ENCODE measurements at places on chromosomes 5 and 9.

DNA sequence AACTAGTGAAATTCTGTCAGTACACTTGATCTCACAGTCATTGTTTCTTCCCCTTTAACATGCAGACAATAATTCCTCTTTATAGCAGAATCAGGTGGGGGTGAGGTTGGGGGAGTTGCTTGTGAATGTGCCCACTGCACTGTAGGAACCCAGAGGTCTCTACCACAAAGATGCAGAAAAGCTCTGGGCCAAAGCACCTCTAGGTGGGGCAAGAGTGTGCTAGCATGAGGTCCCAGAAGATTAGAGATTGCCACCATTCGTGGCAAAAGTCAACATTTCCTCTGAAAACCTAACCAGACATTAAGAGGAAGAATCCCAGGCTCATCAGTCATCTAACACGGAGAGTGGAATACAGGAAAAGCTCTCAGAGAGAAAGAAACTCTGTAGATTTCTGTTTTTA, 74.5 kb downstream of the PTCD2 start:
- no peak for DNase-seq

- DNase-seq = no peak
Measured at GRCh38 chr9:124262649-124262972, 4.9 kb downstream of the NEK6 start.

DNA sequence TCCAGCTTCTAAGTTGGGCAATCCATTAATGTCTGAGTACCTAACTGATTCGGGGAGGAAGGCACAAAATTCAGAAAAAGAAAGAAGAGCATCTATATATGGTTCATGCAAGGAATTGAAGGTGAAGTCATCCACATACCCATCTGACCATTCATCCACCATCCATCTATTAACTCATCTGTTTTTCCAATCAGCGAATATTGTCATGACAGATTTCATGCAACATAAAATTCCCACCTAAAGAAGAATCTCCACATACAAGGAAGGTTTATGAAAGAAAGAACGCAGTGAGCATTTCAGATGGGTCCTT, 164.7 kb downstream of the GRIA1 start:
- DNase-seq = no peak

GRCh38 chr9:129989740-129990139, 53.2 kb downstream of the FNBP1 start:
- DNase-seq = no peak

GRCh38 chr9:124032247-124032646, 20.7 kb downstream of the LHX2 start:
- no peak for DNase-seq

GRCh38 chr5:132050136-132050535, 10.3 kb upstream of the IL3 start:
- peak; percentile 21 for DNase-seq

GRCh38 chr5:173441053-173441628, 112.9 kb upstream of the STC2 start:
- DNase-seq = no peak

DNA sequence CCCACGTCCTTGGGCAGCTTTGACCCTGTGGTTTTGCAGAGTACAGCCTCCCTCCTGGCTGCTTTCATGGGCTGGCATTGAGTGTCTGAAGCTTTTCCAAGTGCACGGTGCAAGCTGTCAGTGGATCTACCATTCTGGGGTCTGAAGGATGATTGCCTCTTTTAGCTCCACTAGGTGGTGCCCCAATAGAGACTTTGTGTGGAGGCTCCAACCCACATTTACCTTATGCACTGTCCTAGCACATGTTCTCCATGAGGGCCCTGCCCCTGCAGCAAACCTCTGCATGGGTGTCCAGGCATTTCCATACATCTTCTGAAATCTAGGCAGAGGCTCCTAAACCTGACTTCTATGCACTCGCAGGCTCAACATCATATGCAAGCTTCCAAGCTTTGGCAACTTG, 644.2 kb upstream of the CDH9 start:
- DNase-seq = no peak

DNA sequence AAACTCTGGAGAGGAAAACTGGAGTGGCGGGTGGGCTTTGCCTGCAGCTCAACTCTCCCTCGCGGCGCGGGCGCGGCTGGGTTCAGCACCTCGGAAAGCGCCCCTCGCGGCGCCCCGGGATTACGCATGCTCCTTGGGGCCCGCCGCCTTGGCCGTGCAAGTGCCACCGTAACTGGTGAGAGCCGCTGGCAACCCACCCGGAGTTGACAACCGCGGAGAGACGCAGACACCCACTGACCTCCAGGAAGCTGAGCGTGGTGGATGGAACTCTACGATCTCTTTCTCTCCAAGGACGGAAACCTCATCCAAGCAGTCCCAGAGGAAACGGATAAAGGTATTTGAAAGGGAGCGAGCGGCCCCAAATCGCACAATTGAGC, 194 bp upstream of the RXFP3 start:
- peak; percentile 65 for DNase-seq

DNA sequence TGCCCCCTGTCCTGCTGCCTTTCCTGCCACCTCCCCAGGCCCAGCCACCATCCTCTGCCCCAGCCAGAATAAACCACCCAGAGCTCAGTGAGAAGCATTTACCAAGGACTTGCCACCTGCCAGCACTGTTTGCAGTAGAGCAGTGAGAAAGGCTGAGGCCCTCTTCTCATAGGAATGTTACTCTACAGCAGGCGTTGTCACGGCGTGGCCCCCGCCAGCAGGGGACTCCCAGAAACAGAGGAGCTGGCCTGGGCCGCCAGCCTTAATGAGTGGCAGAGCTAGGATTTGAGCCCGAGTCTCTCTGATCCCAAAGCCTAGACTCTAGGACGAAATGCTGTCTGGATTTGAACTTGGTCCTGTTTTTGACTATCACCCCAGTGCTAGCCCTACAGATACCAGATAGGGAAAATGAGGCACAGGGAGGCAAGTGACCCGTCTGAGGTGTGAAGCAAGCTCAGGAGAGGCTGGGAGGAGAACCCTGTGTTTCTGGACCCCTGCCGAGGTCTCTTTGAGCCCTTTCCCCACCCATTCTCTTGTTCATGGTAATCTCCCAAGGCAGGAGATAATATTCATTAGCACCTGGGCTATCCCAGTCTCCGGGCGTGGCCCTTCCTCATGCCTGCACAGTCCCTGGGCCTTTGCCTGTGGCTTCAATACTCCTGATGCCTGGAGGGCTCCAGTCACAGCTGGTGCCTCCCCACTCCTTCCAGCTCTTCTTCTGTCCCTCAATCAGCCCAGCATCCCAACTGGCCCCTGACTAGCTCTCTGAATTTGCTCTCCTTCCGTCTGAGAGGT, 30.7 kb downstream of the HRH2 start:
- DNase-seq = no peak

DNA sequence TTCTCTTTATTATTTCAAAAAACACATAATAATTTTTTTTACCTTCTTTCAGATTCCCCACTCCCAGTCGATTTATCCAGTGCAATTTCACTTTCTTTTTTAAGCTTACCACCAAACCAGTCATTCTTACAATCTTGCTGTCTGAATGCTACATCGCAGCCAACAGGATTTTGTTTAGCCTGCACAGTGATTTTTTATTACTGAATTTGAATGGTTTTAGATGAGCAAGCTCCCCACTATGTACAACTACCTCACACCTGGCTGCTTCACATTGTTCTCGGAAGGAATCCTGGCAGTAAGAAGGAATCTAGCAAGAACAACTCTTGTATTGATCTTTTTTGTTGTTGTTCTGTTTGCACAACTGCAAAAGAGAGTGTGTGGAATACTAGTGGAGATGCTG, 668.1 kb upstream of the WWC1 start:
- no peak for DNase-seq

DNA sequence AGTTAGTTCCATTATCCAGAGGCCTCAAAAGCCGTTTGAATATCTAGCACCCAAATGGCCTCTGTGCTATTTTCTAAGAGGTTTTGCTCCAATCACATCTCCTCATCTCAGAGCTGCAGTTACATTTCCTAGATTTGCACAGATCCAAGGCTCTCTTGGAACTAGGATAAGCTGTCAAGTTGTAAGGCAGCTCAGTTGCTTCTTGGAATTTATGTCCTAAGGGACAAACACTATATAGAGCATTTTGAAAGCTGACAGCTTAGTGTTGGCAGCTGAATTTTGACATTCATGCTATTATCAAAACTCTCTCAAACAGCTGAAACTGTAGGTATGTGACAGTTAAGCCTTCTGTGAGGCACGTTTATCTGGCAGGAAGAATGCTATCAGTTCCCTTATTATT, 97.0 kb downstream of the MACIR start:
- DNase-seq = no peak

DNA sequence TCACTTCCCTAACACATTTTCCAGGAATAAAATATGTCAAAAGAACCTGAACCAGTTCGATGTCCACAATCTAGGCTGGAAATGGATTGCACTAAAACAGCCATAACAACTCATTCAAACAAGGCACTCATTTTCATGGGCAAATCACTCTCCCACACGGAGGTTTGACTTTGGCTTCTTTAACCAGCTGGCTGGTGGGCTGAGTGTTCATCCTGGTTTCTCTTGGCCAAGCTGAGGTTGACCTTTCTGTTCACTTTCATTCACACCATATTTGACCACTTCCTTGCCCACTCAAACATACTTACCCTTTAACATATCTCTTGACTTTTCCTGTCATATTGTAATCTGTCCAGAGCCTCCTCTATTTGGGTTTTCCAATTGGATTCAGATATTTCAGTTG, 5.4 kb downstream of the IL7R start:
- no peak for DNase-seq

- no peak for DNase-seq
Measured at GRCh38 chr9:21070171-21070571, 7.6 kb downstream of the IFNB1 start.

GRCh38 chr5:132849347-132849746, 16.9 kb downstream of the GDF9 start:
- DNase-seq = no peak

GRCh38 chr9:81112627-81113452, 576.5 kb downstream of the TLE1 start:
- no peak for DNase-seq

GRCh38 chr5:157476702-157477408, 16.8 kb downstream of the NIPAL4 start:
- peak; percentile 42 for DNase-seq

GRCh38 chr5:175616083-175616482, 41.8 kb upstream of the HRH2 start:
- no peak for DNase-seq

DNA sequence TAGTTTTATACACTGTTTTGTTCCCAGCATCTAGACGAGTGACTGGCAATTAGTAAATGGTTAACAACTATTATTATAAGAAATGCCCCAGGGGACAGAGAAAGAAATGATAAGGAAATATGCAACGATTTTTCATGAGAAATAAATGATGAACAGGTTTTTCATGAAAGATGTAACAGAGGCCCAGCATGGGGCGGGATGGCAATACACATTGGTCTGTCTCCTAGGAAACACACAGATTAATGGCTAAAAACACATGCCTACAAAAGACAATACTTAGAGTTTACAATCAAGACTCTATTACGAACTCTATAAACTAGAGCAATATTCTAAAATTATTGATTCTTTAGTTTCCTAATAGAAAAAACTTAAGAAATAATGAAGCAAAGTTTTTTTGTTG, 441.5 kb upstream of the CDH9 start:
- no peak for DNase-seq

- no peak for DNase-seq
Measured at GRCh38 chr9:128323791-128324190, 1.2 kb downstream of the COQ4 start.

- no peak for DNase-seq
Measured at GRCh38 chr9:115520646-115521045, 402.7 kb upstream of the TNC start.

DNA sequence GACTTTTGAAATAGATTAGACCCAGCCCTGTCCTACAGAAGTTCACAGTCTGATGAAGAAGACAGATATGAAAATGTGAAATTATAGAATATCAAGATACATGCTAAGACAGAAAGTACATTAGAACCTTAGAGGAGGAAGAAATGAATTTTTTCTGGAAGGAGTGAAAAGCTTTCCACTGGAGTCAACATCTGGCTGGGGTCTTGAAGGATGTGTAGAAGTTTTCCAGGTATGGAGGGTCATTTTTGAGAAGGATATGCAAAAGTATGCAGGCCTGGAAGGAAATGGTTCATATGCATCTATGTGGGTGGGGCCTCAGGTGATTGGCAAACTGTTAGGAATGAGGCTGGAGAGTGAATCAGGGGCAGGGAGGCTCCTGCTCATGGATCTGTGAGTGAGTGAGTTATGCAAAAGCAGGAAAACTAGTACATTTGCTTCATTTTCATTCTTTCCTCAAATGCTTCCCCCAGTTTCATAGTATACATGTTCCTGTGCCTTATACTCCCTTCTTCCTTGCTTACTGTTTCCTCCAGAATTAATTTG, 142.3 kb downstream of the GRIA1 start:
- DNase-seq = no peak

DNA sequence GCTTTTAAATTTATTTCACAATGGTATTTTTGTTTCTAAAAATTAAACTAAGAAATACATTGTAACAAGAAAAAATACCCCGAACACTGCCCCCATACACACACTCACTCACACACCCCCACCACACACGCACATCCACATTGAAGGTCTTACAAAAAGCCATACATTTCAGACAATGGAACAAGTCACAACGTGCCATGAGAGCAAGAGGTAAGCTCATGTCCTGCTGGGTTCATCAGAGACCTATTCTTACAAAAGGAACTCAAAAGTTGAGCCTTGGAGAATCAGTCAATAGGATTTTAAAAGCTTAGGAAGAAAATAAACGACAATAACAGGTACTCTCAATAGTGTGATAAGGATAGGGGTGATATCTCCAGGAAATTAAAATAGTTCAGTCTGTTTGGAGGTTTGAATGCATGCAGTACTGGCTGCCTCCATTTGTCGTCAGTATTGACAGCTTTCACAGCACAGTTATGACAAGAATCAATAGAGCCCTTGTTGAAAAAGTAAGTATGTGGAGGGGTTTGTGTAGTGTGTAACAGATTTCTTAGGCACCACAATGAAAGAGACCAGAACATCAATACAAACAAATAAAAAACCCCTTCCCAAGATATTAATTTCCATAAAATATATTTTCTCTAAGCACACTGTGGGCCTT, 1826.2 kb upstream of the CDH6 start:
- DNase-seq = no peak

GRCh38 chr5:81145329-81145935, 87.7 kb upstream of the CKMT2 start:
- DNase-seq = no peak

DNA sequence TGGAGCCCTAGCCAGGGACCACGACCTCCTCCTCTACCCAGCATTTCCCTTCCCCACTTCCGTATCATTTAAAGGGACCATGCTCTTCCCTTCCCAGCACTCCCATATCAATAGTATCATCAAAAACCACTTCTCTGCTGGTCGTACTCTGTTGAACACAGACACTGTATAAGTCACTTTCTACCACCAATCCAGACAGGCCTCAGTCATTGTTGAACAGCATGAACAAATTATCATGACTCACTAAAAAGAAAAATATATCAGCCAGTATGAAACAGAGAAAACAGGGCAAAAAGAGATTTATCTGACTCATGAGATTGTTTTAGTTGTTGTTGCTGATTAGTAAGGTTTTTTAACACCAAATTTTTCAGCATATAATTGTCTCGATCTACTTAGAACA, 89.8 kb downstream of the CDKN2A start:
- DNase-seq = no peak

Data from activated CD8-positive, alpha-beta T cell treated with anti-CD3 and anti-CD28 coated beads, Interleukin-2, amount 10 ng/mL, durations not matched to agents 7 days and 5 days (primary cell).